ENCODE measurements at places on chromosomes 13 and 19.

- peak; percentile 40 for DNase-seq
Observed at GRCh38 chr19:53333066-53333462, 485 bp upstream of the ZNF845 start.

DNA sequence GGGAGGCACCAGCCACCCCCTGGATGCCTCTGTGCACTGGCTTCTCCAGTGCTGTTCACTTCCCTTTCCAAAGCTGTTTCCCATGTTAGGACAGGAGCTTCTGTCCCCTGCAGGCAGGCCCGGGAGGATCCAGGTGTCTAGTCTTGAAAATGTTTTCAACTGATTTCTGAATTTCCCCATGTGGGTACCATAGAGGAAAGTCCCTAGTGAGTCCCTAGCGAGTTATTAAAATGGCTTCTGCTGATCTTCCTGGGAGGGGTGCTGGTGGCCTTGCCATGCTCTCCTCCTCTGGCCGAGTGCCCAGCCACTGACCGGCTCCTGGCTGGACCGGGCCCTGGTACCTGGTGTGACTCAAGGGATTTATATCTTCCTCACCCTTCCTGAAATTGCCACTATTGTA, 5.2 kb upstream of the ANKRD10 start:
- DNase-seq, result no peak

GRCh38 chr19:13024951-13025697, 29.8 kb downstream of the NFIX start:
- no peak for DNase-seq

DNA sequence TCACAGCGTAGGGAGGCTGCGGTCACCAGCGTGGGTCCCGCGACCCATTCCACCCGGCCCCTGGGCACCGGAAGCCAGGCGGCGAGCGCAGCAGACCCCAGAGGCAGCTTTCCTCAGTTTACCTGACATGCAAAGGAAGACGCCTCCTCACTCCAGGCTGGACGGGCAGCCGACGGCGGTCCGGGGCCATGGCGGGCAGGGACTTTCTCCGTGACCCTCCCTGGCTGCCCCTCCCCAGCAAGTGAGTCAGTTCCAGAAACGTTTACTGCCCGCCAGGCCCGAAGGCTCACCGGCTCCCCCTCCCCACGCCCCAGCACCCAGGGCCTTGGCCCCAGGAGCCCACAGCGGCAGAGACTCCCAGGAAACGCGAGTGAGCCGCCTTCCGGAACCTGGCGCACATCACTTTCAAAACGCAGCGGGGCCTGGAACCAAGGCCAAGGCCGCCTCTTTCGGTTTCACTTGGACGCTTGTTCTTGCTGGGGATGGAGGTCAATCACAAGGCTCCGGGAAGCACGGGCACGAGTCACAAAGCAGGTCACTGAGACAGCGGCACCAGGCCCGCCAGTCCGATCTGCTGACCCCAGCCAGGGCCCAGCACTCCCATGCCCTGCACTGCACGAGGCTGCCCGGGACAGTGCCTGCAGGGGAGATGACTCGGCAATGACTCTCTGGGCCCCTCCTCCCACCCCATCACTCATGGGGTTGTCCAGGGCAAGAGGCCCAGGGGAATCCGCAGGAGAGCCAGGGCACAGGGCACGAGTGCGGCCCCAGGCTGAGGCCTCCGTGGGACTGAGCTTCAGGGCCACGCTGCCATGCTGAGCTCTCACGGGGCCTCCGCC, 5.3 kb downstream of the SBNO2 start:
- DNase-seq, result no peak

DNA sequence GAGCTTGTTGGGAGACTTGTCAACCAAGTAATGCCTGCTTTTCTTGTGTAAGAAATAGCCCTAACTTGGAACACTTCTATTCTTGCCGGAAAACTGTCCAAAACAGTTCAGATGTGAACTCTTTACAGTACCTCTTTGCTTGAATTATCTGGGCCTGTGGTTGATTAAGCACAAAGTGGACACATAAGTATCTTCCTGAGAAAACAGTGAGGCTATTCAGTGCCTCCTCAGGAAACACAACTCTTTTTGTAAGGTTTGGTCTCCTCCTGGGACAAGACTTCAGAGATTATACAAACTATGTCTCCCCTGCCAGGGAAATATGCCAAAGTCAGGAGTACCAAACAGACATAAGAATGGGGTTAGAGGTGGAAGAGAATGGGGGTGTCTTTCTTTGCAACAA, 127.7 kb downstream of the LACC1 start:
- DNase-seq, result no peak

GRCh38 chr19:56109226-56109625, 11.9 kb downstream of the ZNF787 start:
- DNase-seq, result no peak

DNA sequence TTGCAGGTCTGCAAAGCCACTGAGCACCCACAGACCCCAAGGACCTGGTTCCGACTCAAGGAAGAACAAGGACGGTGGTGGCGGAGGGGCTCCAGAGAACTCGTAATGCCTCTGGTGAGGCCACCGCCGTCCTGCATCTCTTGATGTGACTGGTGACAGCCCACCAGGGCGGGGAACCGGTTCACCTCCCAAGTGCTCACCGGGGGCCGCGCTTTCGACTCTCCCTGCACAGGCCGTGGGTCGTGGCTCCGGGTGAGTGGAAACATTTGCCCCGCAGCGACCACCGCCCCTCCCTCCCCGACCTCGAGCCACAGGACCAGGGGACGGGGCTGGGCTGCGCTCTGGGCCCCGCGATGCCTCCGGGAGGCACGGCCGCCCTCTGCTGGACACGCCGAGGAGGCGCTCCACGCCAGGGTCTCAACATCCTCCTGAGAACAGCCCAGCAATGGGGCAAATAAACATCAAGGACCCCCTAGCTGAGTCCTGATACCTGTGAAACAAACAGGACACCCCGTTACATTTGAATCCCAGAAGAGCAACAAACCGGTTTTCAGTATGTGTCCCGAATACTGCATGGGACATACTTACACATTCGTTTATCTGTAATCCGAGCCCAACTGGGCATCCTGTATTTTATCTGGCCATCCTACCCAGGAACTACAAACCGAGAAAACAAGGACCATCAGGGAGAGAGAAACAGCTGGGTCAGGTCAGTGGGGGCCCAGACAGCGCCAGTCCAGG, 3.9 kb upstream of the PLPP2 start:
- DNase-seq, result no peak

DNA sequence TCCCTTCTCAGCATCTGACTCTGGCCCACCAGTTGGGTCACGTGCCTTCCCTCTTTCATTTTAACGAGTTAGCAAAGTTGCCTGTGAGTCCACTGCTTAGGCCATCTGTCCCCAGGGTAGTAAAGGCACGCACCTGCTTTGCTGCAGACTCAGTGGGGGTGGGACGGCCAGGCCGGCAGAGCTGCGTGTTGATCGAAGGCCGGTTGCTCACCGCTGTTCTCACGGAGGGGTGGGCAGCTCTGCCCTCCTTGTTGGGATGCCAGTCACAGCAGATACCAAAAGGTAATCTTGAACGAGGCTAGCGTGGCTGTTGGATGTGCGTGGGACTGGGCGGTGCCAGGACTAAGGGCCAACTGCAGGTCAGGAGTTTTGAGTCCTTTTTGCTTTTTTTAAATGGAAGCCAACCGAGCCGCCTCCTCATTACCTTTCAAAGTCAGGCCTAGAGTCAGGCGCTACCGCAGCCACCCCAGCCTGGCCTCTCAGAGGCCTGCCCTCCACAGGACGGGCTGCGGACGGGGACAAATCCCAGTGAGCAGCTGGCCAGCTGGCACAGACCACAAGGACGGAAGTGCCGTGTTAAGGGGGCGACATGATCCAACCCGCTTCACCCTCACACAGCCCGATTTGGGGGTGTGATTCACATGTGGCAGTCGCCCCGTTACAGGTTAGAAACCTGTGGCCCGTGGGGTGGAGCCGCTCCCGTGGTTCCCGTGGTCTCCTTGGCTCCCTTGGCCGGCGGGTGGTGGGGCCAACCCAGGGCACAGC, 20.6 kb downstream of the ADPRHL1 start:
- no peak for DNase-seq

DNA sequence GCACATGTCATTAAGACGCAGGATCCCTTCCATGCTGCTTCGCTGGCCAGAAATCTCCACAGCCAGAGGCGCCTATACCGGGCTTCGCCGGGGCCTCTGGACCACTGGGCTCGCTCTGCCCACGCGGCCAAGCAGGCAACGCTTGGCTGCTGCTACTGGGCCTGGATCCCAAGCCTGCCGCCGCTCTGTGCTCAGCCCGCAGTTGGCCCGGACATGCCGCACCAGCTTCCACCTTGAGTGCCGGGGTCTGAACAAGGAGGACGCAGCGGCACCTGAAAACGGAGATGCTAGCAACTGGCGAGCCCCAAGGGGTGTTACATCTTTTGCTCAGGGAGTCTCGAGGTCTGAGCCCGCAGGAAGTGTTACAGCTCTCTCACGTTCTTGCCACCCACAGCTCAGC, 409.9 kb upstream of the SGCG start:
- no peak for DNase-seq

- no peak for DNase-seq
Observed at GRCh38 chr13:78478183-78478582, 125.2 kb downstream of the POU4F1 start.

DNA sequence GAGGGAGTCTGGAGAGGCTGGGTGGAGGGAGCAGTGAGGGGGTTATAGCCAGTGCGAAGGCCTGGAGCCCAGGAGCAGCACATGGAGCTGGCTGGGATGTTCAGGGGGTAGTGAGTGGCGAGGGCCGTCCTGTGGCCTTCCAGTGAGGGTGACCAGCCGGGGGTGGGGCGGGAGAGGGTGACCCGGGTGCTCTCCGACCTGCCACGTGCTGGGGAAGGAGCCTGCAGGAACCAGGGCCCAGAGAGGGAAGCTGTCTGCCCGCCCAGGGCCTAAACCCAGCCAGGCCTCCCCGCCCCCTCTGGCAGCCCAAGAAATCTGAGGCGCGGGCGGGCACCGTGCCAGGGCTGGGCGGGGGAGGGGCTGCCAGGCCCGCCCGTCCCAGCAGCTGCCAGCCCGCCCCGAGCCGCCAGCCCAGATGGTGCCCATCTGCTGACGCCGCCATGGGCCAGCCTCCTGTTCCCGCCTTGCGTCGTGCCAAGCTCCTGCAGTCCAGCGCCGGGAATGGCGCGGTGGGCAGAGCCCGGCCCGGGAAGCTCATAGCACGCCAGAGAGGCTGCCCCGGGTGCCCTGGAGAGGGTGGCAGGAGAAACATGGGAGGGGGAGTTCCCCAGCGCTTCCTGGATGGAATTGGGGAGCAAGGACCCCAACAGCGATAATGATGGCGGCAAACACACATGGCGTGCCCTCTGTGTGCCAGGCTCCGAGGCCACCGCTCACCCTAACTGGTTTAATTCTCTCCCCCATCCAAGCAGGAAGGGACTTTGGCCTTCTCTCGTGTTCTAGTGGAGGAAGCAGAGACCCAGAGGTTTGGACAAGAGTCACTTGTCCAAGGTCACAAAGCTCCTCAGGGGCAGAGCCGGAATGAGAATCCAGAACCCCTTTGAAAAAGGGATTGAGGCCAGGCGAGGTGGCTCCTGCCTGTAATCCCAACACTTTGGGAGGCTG, 21.5 kb downstream of the NFIC start:
- DNase-seq, result no peak

DNA sequence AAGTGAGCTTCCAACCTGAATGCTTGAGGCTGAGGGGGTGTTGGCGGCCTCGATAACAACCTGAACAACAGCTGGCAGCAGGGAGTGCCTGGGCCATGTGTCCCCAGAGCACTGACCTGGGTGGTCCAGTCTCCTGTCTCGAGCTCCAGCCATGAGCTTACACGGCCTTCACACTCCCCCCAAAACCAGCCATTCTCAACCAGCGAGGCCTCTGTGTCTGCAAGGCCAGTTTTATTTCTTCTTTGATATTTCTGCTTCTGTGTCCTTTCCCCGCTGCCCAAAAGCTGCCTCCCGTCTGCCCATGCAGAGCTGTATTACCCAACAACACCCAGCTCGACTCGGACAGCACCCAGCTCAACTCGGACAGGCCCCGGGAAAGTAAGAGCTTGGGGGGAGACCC, 32.5 kb upstream of the TFDP1 start:
- no peak for DNase-seq

DNA sequence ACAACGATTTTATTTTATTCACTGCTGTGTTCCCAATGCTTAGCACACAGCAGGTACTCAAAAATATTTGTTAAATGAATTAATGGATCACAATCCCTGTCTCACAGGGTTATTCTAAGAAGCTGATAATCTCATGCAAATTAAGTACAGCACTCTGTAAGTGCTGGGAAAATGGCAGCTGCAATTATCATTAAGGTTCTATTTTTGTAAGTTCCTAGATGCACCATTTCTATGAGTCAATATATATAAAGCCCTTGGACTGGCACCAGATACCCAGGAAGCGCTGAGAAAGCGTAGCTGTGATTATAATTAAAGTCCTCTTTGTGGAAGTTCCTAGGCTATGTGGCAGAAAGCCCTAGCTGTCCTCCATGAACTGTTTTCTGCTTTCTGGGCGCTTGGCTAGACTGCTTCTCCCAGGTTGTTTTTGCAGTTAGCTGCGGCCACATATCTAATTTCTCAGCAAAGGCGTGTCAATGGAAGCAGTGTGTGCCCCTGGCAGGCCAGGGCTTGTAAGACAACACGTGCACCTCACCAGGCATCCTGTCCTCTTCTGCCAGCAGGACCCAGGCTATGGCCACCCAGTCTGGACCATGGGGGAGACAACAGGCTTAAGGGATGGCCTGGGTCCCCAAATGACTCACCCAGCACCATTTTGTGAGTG, 5.2 kb upstream of the SRRM5 start:
- no peak for DNase-seq

- peak; percentile 47 for DNase-seq
Observed at GRCh38 chr13:99916366-99917103, 55.0 kb downstream of the ZIC5 start.

- no peak for DNase-seq
Observed at GRCh38 chr19:2083174-2083854, 12.8 kb downstream of the MOB3A start.

DNA sequence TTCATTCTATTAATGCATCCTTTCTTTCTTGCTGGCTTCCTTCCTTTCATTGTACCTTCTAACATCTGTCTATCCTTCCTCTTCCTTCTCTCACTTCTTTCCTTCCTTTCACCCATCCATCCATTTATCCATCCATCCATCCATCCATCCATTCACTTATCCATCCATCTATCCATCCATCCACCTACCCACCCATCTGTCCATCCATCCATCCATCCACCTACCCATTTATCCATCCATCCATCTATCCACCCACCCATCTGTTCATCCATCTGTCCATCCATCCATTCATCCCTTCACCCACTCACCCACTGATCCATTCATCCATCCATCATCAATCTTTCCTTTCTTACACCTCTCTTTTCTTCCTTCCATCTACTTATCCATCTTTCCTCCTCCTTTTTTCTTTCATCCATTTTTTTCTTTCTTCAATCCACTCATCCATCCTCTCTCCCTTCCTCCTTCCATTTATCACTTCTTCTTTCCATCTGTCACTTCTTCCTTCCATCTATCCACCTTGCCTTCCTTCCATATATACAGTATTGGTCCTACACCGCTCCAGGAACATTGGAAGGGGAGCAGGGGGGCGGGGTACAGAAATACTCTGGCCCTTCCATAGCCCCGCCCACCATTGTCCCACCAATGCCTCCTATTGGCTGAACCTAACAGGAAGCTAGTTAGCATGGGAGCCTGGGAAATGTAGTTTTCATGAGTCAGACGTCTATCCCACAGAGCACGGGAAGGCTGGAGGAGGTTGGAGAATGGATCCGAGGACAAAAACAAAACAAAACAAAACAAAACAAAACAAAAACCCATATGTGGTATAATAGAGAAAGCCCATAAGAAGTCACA, 45.9 kb downstream of the MBD3L1 start:
- DNase-seq, result no peak

- DNase-seq, result no peak
Observed at GRCh38 chr19:10699650-10700335, 1.4 kb upstream of the QTRT1 start.

- DNase-seq, result no peak
Observed at GRCh38 chr13:73058064-73058313, 816 bp upstream of the KLF5 start.
